ENCODE measurements at places on chromosomes 2 and 18. TPM values are rescaled to one million over a fixed set of nuclear protein-coding genes. Genes with fewer than 3 reads are reported as not detected.

DNA sequence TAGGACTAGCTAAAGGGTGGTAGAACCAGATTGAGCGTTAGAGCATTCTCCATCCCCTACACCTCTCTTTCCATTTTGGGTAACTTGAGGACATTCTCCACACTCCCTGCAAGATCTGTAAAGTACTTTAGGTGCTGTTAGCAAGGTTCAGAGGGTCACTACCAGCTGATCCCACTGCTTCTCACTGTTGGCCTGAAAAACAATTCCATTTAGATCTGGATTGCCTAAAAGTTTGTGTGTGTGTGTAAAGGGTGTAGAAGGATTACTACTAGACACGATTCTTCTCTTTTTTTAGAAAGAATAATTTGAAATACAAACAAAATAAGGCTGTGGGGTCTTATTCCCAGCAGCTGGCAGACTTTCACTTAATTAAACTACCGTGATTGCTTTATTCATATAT, 95.1 kb upstream of the TMEM178A start:
- no peak for DNase-seq
- H3K36me3 ChIP-seq = no peaks in the 10 kb centered on the region
- no peaks in the 10 kb centered on the region for H3K27me3 ChIP-seq
- no peak overlapping the region for H3K4me3 ChIP-seq
- no peaks in the 10 kb centered on the region for H3K4me1 ChIP-seq
- no peak overlapping the region for H3K27ac ChIP-seq

GRCh38 chr2:146890491-146890890, 954.3 kb upstream of the ACVR2A start:
- H3K27ac ChIP-seq = no peak overlapping the region
- H3K27me3 ChIP-seq = no peaks in the 10 kb centered on the region
- no peak for DNase-seq
- H3K4me1 ChIP-seq = no peaks in the 10 kb centered on the region
- no peaks in the 10 kb centered on the region for H3K36me3 ChIP-seq

DNA sequence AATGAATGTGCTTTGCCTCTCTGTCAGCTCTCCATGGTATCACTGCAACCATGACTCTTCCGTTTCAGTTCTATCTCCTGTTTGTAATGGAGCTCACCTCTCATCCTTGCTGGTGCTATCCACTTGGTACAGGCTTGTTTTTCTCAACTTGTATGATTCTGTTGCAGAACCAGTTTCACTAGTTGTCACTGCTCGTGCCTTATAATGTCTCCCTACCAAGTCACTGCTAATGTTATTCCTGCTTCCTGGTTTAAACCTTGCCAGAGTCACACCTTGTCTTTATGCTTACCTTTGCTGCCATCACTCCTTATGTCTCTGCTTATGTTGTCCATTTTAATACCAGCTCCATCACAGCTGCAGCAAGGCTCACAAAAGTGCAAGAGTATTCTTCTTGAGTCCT, 1191.0 kb upstream of the LRRTM1 start:
- no peaks in the 10 kb centered on the region for H3K4me1 ChIP-seq
- no peak overlapping the region for H3K4me3 ChIP-seq
- no peaks in the 10 kb centered on the region for H3K36me3 ChIP-seq
- H3K27ac ChIP-seq = no peak overlapping the region
- no peaks in the 10 kb centered on the region for H3K27me3 ChIP-seq
- no peak for DNase-seq

DNA sequence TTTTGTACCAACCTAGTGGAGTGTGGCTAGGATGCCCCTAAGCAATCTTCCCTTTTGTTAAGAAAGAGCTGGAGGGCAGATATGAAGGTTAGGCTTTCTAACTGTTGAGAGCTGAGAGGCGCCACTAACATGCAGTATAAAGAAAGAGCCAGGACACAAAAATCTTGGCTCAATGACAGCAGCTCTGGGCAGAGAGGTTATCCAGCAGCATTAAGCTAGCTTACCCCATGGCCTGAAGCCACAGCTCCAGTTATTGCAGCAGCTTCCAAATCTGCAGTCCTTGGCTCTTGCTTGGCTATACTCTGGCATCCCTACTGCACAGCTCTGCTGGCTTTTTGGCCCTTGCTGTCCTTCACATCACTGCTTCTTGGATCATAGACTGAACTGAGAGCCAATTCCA, 213.4 kb downstream of the GPD2 start:
- no peaks in the 10 kb centered on the region for H3K27me3 ChIP-seq
- H3K27ac ChIP-seq = no peak overlapping the region
- H3K4me3 ChIP-seq = no peak overlapping the region

DNA sequence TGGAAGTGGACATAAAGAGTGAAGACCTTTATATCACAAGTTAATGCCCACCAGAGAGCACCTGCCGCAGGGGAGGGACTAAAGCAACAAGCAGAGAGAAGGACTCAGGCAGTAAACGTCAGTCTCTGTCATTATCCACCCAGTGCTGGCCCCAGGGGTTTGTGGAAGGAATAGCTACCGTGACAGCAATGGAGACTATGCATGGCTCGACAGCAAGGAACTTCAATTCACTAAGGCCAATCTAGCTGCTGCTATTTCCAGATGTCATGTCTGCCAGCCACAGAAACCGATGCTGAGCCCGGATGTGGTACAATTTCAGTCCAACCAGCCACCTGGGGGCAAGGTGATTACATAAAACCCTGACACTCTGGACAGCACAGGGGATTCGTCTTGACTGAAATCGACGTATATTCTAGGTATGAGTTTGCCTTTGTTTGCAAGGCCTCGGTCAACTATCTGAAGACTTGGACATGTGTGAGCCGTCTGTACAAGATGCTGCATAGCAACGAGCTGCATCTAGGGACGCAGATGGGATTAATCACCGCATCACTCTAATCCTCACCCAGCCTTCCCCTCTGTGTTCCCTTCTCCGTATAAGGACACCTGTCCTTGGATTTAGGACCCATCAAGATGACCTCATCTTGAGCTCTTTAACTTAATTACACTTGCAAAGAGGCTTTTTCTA, 154.1 kb upstream of the SH3BP4 start:
- H3K4me3 ChIP-seq = no peak overlapping the region
- no peaks in the 10 kb centered on the region for H3K36me3 ChIP-seq
- no peak overlapping the region for H3K27ac ChIP-seq
- no peak for DNase-seq
- H3K4me1 ChIP-seq = no peaks in the 10 kb centered on the region

DNA sequence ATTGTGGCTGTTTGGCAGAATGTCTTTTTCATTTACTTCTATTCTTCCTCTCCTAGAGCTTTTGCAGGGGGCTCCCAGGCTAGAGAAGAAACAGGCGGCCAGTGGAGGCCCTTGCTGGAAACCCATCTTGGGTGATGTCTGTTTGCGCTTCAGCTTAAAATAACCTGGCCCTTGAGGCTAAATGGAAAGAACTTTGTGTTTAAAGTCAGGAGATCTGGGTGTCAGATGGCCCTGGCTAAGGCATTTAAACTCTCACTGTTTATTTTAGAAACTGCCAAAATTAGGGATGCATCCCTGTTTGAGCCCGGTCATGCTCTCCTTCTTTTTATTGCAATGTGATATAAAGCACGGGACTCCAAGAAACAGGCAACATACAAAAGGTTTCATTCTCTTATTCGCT, 118.4 kb upstream of the RMP24 start:
- no peaks in the 10 kb centered on the region for H3K4me1 ChIP-seq
- peaks cover 6% of the 10 kb centered on the region for H3K27me3 ChIP-seq

- DNase-seq = no peak
- H3K36me3 ChIP-seq = no peaks in the 10 kb centered on the region
Measured at GRCh38 chr2:219592736-219593135, 4.9 kb upstream of the STK11IP start.

DNA sequence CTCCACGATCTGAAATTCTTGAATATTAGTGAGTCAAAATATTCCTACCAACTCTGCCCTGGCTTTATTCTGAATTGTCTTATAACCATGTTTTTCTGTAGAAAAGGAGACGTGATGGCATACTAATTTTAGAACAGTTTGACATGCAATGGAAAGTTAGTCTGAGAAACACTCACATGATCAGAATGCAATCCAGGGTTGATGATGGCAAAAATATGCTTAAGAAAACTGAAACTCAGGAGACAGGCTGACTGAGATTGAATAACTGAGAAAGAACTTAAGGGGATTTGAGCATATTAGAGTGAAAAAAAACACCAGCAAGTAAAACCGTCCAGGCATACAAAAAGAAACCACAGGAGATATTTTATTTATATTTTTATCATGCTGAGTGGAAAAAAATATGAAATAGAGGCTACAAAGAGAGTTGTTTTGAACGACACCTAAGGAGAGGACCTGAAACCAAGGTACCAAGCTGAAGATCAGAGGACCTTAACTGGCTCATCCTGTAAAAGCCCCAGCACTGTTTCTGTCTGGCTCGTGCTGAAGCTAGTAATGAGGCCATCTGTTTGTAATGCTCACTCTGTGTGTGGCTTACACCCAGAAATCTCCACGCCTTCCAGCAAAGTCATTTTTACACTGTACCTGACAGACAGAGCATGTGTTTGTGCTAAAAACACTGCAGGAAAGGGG, 437.2 kb upstream of the PKDCC start:
- no peaks in the 10 kb centered on the region for H3K4me1 ChIP-seq
- H3K36me3 ChIP-seq = no peaks in the 10 kb centered on the region
- H3K4me3 ChIP-seq = no peak overlapping the region
- H3K27me3 ChIP-seq = no peaks in the 10 kb centered on the region
- no peak for DNase-seq
- no peak overlapping the region for H3K27ac ChIP-seq

- no peak for DNase-seq
- no peak overlapping the region for H3K4me3 ChIP-seq
Measured at GRCh38 chr2:24675338-24675737, 117.9 kb downstream of the PTRHD1 start.

- peaks cover 15% of the 10 kb centered on the region for H3K4me1 ChIP-seq
- no peak for DNase-seq
- no peak overlapping the region for H3K4me3 ChIP-seq
- H3K27me3 ChIP-seq = no peaks in the 10 kb centered on the region
- H3K27ac ChIP-seq = no peak overlapping the region
- no peaks in the 10 kb centered on the region for H3K36me3 ChIP-seq
Measured at GRCh38 chr2:28631514-28632206, 120.0 kb upstream of the PPP1CB start.

- peaks cover 7% of the 10 kb centered on the region for H3K27me3 ChIP-seq
- H3K27ac ChIP-seq = no peak overlapping the region
- no peak for DNase-seq
Measured at GRCh38 chr2:36733215-36733614, 36.7 kb downstream of the VIT start.

DNA sequence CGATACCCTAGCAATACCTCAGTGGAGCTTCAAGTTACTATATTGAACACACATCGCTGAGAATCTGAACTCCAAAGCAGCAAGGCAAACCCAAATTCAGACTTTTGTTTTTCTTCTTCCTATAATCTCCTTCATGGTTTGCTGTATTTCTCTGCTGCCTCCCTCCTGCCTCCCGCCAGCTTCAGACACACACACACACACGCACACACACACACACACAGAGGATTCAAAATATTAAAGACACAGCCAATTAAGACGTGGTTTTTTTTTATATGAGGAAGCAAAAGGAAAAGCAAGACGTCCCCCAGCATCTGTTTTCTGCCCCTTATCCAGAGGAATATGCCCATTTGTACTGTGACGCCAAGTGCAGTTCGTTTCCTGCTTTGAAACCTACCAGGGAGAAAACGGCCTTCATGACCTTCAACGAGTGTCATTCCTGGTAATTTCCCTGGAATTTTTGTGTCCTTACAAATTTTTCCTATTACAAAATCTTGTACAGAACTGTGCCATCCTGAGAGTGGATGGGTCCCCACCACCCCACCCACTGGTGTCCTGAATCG, 547.9 kb upstream of the ID2 start:
- peaks cover 3% of the 10 kb centered on the region for H3K4me1 ChIP-seq
- no peak overlapping the region for H3K4me3 ChIP-seq
- no peaks in the 10 kb centered on the region for H3K36me3 ChIP-seq
- DNase-seq = no peak
- no peak overlapping the region for H3K27ac ChIP-seq

Gene PPP4R3B
- 76.1 TPM for total RNA-seq

Gene LBX2
- total RNA-seq = not detected

Gene CDH7
- total RNA-seq = not detected

Gene ABCG5
- not detected for total RNA-seq
